ENCODE measurements at places on chromosomes 5 and 9. TPM values are rescaled to one million over a fixed set of nuclear protein-coding genes. Genes with fewer than 3 reads are reported as not detected.

- DNase-seq: no peak
- no peak overlapping the region for H3K4me3 ChIP-seq
- no peak overlapping the region for H3K27ac ChIP-seq
- H3K27me3 ChIP-seq: no peaks in the 10 kb centered on the region
These were observed 2.9 kb upstream of the OR13C2 start for GRCh38 chr9:104608336-104608735.

- DNase-seq: no peak
- H3K27ac ChIP-seq: no peak overlapping the region
- no peaks in the 10 kb centered on the region for H3K27me3 ChIP-seq
- H3K36me3 ChIP-seq: peaks cover 3% of the 10 kb centered on the region
These were observed 3.1 kb downstream of the TOR1B start for GRCh38 chr9:129806061-129806460.

DNA sequence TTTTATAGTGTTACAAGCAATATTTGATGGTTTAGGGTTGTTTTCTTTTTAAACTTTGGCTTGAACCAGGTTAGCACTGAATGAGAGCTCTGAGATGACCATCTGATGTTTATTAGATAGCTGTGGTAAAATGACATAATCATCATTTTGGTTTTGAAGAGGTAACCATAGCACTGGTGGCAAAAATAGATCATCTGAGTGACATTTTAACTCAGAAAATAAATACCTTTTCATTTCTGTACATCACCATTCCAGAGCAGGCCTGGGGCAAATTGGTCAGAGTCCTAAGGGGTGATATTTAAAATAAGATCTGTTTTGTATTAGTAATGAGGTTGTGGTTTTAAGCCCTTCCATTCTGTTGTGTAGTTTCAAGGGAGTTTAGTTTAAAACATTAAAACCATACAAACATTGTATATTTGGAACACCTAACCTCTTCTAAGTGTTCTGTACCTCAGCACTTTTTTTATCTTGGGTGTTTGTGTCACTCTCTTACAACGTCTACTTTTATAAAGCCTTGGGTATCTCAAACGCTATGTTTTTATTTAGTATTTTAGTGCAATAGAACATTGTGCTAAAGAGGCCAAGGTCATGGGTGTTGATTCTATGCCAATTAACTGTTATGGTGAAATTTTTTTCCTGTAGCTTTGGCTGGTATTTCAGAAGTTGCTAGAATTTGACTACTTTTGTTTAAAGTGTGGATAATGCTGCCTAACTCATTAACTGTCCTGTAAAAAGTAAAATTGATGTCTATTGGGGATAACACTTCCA lies 166.1 kb downstream of the CD180 start:
- peak overlapping the region; percentile 58 for H3K27ac ChIP-seq
- H3K36me3 ChIP-seq: no peaks in the 10 kb centered on the region
- H3K4me3 ChIP-seq: peak overlapping the region; percentile 5
- no peaks in the 10 kb centered on the region for H3K27me3 ChIP-seq
- H3K4me1 ChIP-seq: peaks cover 52% of the 10 kb centered on the region
- DNase-seq: no peak

DNA sequence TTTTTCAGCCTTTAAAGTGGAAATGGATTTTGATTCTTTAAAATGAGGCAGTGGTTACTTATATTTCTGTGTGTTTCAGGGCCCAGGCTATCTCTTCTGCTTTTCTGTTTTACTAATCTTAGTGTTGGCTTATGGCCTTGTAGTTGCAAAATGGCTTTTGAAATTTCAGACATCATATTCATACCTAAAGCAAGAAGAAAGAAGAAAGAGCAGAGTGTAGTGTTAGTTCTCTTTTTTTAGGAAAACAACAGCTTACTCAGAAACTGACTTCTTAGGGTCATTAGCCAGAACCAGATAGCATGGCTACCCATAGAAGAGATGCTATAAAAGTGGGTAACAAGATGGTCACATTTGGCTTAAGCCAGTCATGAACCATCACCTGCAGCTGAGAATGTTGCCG lies 20.9 kb downstream of the ZBED3 start:
- H3K27ac ChIP-seq: no peak overlapping the region
- no peak for DNase-seq
- H3K4me3 ChIP-seq: no peak overlapping the region
- H3K27me3 ChIP-seq: no peaks in the 10 kb centered on the region

DNA sequence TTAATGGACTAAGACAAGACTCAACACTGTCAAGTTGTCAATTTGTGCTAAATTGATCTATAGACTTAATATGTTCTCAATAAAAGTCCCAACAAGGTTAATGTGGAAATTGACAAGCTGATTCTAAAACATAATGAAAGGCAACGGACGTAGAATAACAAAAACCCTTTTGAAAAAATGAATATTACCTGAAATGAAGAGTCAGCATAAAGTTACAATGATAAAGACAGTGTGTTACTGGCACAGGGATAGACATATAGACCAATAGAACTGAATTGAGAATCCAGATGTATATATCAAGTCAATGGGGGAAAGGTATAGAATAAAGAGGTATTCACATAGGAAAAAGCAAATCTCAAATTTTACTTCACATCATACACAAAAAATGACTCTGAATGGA lies 37.7 kb upstream of the BARX1 start:
- H3K4me1 ChIP-seq: no peaks in the 10 kb centered on the region
- H3K4me3 ChIP-seq: no peak overlapping the region
- no peak overlapping the region for H3K27ac ChIP-seq
- H3K27me3 ChIP-seq: no peaks in the 10 kb centered on the region
- no peaks in the 10 kb centered on the region for H3K36me3 ChIP-seq

DNA sequence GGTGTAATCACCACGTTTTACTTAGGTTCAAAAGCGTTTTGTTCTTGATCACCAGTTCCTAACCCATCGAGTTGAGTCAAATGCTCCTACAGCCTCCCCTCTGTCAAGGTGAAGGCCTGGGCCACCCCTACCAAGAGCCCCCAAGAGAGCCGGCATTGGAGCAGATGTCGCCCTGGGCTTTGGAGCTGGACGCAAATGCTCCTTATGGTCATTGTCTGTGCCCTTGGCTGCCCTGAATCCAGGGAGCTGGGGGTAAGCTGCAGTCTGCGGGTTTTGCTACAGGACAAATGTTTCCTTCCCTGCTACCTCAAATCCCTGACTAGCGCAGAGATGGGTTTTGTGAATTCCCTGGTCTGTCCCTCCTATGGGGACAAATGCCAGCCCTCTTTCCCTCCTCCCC lies 4.9 kb downstream of the RNF183 start:
- H3K4me1 ChIP-seq: no peaks in the 10 kb centered on the region
- no peak for DNase-seq
- H3K27ac ChIP-seq: no peak overlapping the region
- H3K4me3 ChIP-seq: no peak overlapping the region
- H3K36me3 ChIP-seq: no peaks in the 10 kb centered on the region

GRCh38 chr5:71529682-71530081 lies 57.5 kb upstream of the MCCC2 start:
- H3K27ac ChIP-seq: no peak overlapping the region
- H3K4me3 ChIP-seq: no peak overlapping the region
- H3K4me1 ChIP-seq: peaks cover 10% of the 10 kb centered on the region
- H3K27me3 ChIP-seq: no peaks in the 10 kb centered on the region
- H3K36me3 ChIP-seq: no peaks in the 10 kb centered on the region
- DNase-seq: no peak

DNA sequence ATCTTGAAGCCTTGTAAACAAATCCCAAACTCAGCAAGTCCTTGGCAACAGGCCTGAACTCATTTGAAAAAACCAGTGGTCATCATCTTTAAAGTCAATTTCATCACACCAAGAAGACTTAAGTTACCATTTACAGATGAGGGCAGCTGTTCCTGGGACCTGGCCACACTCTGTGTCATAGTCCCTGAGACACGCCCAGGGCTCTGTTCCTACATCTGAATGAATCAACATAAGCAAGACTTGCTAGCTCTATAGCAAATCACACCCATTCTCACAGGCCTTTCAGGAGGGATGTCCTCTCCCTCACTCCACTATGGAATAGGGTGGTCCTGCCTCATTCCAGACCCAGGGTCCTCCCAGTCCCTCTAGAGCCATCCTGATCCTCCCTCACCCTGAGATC lies 142.8 kb downstream of the NSG2 start:
- peak; percentile 75 for DNase-seq
- H3K4me3 ChIP-seq: no peak overlapping the region
- H3K27ac ChIP-seq: no peak overlapping the region
- no peaks in the 10 kb centered on the region for H3K27me3 ChIP-seq

DNA sequence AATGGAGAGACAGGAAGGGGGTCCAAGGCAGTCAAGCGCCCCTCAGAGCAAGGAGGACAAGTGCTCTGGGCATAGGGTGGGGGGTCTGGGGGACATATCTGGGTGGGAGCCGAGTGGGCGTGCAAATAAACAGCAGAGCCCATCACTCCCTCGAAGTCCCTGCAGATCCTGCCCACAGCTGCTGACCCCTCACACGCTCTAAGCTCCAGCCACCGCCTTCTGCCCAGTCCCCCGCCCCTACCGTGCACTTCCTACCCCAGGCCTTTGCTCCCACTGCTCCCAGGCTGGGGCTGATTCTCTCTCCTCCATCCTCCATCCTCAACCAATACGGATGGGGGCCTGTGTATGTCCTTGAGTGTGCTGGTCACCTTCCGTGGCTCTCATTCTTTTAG lies 16.9 kb upstream of the ALDH1B1 start:
- DNase-seq: no peak
- H3K27ac ChIP-seq: no peak overlapping the region
- no peaks in the 10 kb centered on the region for H3K36me3 ChIP-seq
- H3K4me3 ChIP-seq: no peak overlapping the region

NTNG2 gene
- 1.3 TPM for total RNA-seq

TBC1D2 gene
- total RNA-seq: 2.1 TPM

FAM169A gene
- total RNA-seq: 0.62 TPM

ALDH1A1 gene
- 57.0 TPM for total RNA-seq

LRRC26 gene
- not detected for total RNA-seq

TCF7 gene
- 0.97 TPM for total RNA-seq

IL33 gene
- total RNA-seq: 9.7 TPM

Measured in psoas muscle (tissue), 8 donors.